CD4-positive, alpha-beta T cell treated with Interleukin-4 for 4 hours (primary cell): ENCODE measurements at places on chromosomes 7 and 10.
A peak's percentile ranks its signal among the peaks of the same experiment; 100 is the strongest.

GRCh38 chr10:74174521-74174920 is 23.5 kb downstream of the ADK start:
- no peak for DNase-seq

DNA sequence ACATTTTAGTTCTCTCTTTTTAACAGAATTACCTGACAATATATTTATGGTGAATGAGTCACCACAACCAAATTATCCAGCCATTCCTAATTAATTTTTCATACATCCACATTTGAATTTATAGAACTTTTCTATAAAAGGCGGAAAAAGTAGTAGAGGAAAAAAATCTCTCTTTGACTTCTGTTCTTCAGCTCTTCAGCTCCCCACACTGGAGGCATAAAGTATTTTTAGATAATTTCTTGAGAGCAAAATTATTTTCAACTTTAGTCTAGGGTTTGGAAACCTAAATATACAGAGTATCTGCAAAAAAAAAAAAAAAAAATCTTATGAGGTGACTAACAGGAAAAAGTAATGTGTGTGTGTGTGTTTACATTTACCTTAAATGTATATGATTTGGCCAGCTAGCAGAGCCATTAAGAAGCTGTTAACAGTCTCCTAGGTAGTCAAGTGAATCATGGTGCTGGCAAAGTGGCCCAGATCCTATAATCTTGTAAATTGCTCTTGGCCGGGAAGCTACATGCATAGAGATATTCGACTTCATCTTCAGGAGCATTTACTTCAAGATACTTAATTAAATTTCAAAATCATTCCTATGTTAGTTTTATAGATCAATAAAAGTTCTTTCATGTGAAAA is 383.1 kb upstream of the STEAP1 start:
- DNase-seq: no peak

DNA sequence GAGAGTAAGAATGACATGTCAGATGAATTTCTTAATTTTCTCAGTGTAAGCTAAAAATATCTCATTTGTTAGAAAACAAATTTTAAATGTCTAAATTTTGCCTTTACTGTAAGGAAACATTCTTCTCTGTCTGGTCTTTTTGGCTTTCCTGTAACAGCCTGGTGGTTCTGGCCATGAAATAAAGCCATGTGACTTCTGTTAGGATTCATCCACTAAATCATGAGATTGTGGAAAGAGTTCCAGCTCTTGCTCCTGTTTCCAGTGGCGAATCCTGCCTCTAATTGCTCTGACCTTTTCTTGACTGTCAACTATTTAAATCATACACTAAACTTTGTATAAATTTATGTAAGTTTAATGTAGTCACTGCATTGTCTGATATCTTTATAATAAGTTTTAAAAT is 398.5 kb upstream of the AKR1E2 start:
- DNase-seq: no peak

DNA sequence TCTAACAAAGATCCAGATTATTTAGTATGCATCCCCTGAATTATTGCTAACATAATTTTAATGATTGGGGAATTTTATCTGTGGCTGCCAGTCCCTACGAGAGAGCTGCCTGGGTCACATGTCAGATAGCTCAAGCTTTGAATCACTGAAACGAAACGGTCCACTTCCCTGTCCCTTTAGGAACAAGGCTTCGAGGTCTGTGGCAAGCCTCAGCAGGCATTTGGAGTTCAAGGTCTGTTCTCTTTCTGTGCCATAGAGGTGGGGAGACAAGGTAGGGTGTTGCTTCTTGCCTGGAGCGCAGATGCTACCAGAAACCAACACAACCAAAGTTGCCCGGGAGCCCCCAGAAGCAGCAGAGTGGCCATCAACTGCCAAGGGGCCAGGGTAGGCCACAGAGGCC is 13.9 kb upstream of the SH2D4B start:
- no peak for DNase-seq

DNA sequence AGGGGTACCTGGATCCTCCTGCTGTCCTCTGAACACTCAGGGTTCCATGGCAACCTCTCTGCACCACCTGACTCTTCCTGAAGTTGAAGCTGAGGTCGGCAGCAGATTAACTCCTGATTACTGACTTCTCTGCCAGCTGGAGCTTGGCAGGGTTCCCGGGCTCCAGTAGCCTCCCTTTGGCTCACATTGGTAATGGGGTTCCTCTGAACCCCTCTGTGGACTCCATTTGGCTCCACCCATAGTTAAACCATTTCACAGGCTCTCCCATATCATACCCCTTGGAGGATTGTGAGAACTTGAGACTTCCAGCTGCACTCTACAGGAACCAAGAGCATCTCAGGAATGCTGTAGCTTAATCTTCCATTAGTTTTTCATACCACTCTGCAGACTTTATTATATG is 292.5 kb downstream of the HDAC9 start:
- no peak for DNase-seq

DNA sequence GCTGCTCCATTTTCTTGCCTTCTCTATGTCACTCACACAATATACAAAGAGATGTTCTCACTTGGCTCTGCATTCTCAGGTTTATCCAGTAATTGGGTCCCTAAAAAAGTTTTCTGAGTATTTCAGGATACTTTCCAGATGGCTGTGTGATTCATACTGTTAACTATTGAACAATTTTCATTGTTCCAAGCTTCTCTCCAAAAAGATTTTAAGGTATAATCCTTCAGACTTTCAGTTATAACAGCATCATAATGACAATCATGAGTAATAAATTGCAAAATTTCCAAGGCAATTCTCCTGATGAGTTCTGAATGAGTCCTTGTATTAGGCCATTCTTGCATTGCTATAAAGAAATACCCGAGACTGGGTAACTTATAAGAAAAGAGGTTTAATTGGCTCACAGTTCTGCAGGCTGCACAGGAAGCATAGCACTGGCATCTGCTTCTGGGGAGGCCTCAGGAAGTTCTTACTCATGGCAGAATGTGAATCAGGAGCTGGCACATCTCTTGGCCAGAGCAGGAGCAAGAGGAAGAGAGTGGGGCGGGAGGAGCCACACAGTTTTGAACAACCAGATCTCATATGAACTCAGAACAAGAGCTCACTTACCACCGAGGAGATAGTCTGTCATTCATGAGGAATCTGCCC is 148.1 kb downstream of the SLC16A9 start:
- no peak for DNase-seq

- DNase-seq: no peak
These were observed 51.1 kb upstream of the MEOX2 start for GRCh38 chr7:15737601-15738000.

DNA sequence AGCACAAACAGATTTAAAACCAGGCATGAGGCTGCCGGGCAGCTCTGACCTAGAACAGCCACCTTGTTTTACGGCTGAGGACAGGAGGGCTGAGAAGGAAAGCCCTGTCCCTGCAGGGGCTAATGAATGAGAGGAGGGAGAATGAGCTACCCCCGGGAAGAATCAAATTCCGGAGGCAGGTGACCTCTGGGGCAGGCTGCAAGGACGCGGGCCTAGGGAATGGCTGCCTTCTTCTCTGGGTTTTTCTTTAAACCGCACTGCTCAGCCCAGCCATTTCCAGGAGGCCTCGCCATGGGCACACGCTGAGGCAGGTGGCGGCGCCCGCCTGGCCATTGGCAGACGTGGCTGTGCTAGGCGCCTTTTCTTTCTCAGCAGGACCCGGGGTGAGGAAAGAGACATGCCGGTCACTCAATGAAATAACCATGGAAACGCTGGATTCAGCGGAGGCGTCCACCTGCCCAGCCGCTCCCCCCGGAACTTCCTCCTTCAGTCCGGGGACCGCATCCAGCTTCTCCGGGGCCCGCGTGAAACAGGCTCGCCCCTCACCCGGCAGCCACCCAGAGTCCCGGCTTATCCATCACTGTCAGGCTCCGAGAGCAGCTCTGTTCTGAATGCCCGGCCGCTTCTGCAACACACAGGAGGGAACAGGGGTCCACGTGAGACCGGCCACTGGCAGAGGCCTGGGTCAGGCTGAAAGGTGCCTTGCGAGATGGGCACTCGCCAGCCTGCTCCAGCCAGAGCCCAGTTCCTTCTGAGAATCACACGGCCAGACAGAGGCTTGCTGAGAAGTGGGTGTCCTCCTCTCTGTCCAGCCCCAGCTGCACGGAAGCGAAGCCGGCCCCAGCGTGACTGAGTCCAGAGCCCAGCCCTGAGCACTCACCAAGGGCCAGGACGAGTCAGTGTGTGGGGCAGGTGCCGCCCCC is 82.1 kb downstream of the PDGFA start:
- no peak for DNase-seq

DNA sequence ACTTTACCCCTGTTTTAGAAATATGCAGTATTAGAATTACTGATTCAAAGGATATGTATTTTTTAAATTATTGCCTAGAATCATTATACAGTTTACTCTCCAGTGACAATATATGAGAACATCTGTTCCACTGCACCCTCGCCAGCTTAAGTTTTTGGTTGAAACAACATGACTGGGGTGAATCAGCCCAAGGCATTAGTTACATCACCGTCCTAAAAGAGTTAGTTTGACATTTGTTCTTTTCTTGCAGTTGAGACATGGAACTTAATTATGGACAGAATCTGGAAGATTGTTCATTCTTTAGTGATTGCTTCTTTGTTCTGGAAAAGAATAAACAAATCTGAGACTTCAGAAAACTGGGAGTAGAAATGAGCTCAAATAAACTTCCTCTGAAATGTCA is 167.3 kb upstream of the DKK1 start:
- DNase-seq: no peak

- DNase-seq: peak; percentile 59
These were observed 76.9 kb upstream of the KMT2C start for GRCh38 chr7:152512706-152513105.

GRCh38 chr7:123673752-123674398 is 18.2 kb downstream of the LMOD2 start:
- DNase-seq: no peak

- no peak for DNase-seq
These were observed 25.1 kb upstream of the AOAH start for GRCh38 chr7:36749282-36749960.

GRCh38 chr10:97185326-97186058 is at the start of gene SLIT1:
Gene SLIT1 (minus strand): TSS chr10:97185959. CDS start chr10:97185674, 285 bp downstream.
- no peak for DNase-seq

DNA sequence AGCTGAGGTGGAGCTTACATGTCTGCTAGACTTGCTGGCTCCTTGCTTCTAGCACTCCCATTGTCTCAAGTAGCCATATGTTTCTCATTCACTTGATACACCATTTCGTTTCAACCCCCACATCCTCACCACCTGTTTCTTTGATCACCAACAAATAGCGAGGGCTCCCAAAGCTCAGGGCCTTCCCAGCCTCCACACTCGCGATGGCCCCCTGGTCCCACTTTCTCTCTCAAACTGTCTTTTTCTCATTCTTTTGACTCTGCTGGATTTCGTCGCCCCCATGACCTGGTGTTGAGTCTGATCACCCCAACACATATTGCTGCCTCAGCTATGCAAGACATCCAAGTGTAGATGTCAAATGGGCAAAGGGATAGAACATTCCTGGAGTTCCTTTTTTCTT is 26.0 kb upstream of the SMNDC1 start:
- DNase-seq: no peak

DNA sequence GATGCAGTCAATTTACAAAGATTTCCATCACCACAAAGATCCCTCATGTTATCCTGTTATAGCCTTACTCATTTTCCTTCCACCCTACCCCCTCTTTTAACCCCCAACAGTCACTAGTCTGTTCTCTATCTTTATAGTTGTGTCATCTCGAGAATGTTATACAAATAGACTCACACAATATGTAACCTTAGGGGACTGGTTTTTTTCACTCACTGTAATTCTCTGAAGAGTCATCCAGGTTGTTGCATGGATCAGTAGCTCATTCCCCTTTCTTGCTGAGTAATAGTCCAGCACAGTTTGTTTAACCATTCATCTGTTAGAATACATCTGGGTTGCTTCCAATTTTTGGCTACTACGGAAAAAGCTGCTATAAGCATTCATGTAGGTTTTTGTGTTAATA is 121.1 kb upstream of the PDE1C start:
- no peak for DNase-seq

DNA sequence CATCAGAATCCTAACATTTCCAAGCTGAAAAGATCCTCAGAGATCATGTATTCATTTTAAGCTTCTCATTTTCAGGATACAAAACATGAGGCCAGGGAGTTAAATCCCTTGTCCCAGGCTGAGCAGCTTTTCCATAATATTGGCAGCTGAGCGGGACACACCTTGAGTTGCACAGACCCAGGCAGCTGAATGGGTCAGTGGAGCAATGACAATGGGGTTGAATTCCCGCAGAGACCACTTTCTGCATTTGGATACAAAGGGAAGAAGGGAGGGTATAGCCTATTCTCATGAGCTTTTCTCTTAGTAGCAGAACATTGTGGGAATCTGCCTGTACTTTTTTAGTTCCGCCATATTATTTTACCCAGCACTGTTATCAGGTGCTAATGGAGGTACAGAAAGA is 49.5 kb downstream of the PRR15 start:
- no peak for DNase-seq

GRCh38 chr7:139645572-139646523 is 122.4 kb downstream of the CLEC2L start:
- DNase-seq: peak; percentile 72

DNA sequence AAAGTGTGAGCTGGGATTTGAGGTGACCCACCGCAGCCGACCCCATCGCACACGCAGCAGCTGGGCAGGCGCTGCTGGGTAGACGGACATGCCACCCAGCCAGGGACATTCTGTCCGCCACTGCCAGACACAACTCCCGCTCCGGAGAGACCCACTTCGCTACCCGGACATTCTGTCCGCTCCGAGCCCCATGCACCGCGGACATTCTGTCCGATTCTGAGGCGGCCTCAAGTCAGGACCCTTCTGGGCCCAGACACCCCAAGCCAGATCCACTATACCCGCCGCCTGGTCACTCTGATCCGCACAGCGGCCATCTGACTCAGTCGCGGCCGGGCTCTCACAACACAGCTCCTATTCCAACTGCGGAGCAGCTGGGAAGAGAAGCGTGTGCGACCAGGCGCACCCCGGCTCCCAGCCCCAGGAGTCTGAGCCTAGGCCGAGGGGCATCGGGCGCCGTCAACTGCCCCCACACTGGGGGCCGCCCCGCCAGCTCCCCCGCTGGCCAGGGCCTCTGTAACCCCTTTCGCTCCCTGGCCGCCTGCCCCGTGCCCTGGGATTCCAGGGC is 763 bp downstream of the PITX3 start:
- no peak for DNase-seq

DNA sequence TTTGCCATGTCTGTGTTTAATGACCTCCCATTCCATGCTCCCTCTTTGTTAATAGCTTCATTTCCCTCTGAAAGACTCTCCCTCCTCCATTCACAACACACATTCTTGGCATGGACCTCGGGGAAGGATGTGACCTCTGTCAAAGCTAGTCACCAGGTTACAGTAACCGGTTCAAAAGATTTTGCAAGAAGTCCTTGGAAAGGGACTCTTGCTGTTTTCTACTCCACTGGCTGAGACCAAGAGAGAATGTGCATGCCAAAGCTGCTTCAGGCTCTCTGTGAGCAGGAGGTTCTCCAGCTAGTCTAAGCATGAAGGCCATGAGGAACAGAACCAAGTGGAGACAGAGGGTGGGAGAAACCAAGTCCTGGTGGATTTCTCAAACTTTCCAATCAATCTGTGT is 732.6 kb downstream of the CCSER2 start:
- no peak for DNase-seq

DNA sequence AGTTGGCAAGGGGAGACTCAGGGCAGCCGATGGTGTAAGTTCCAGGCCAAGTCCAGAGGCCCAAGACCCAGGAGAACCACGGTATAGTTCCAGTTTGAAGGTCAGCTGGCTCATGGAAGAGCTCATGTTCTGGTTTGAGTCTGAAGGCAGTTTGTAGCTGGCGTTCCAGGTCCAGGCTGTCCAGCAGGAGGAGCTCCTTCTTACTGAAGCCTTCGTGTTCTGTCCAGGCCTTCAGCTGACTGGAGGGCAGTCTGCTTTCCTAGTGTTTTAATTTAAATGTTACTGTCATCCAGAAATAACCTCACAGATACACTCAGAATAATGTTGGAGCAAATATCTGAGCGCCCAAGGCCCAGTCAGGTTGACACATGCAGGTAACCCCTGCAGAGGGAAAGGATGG is 4.2 kb downstream of the SUN1 start:
- no peak for DNase-seq
